ACHN (cell line): ENCODE measurements at places on chromosomes 16 and 17.
A peak's percentile ranks its signal among the peaks of the same experiment; 100 is the strongest.

DNA sequence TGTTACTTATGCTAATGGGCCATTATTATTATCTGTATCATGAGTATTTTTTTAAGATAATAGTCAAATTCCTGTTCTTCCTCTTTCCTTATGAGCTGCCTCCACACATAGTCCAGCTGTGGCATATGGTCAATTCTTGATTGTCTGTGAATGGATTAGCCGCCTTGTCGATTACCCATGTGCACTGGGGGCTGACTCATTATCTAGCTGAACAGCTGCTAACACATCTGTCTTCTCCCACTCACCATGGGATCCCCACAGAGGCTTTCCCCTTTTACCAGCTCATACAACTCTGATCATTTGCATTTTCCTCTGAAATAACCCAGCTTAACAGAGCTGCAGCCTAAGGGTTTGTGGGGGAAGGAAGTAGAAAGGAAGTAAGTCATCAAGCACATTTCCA lies 915.0 kb downstream of the CDH11 start:
- DNase-seq: no peak

GRCh38 chr16:72455743-72456659 lies 284.0 kb upstream of the PMFBP1 start:
- no peak for DNase-seq

- DNase-seq: no peak
Measured at GRCh38 chr16:1084971-1085370, 11.1 kb downstream of the C1QTNF8 start.

DNA sequence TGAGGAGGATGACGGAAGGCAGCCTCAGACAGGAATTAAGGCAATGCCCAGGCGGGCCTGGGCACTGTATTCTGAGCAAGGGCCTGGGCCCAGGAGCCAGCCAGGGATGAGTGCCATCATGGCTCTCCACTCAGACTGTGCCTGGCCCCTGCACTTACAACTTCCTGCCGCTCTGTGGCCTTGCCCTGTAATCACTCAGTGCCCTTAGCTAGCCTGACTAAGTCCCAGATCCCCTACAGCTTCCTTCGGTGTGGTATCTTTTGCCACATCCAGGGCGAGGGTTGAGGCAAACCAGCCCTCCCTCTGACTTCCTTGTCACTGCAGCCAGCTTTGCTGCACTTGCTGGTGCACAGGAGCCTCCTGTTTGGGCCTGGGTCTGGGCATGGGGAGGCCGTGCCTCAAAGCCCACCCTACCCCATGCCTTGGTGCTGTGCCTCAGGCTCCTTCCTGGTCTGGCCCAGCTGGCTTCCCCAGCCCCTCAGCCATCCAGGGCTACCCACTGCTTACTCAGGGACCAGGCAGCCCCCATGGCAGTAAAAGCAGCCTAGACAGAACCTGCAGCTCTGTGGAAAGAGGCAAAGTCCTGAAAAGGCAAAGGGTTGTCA lies 9.3 kb downstream of the SLC46A1 start:
- DNase-seq: no peak

- peak; percentile 61 for DNase-seq
Measured at GRCh38 chr16:23509782-23510163, 521 bp downstream of the GGA2 start.

- DNase-seq: no peak
Measured at GRCh38 chr17:80671039-80671824, 126.6 kb downstream of the RPTOR start.

GRCh38 chr17:77317091-77317750 lies 176.5 kb downstream of the SEC14L1 start:
- DNase-seq: no peak

GRCh38 chr17:81878294-81878693 lies 7.2 kb upstream of the ARHGDIA start:
- DNase-seq: no peak

DNA sequence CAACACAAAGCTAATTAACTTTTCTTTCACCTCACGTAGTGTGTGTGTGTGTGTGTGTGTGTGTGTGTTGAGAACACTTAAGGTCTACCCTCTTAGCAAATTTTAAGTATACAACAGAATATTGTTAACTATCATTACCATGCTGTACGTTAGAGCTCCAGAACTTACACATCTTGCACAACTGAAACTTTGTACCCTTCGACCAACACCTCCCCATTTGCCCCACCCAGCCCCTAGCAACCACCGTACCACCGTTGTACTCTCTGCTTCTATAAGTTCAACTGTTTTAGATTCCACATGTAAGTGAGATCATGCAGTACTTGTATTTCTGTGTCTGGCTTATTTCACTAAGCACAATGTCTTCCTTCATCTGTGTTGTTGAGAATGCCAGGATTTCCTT lies 28.1 kb upstream of the MLYCD start:
- DNase-seq: no peak

DNA sequence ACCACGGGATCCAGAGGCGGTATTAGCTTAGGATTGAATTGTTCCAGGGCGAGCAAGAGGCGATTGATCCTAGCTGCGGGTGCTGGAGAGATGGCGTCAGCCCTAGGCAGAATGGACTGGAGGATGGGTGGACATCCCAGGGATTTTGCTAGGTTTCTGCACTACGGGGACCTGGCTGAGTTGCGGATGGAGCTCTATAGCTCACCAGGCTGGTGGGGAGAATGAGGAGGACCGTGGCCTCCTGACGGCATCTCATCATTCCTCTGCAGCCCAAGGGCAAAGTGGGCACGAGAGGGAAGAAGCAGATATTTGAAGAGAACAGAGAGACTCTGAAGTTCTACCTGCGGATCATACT lies 614 bp downstream of the TMEM208 start:
- no peak for DNase-seq

DNA sequence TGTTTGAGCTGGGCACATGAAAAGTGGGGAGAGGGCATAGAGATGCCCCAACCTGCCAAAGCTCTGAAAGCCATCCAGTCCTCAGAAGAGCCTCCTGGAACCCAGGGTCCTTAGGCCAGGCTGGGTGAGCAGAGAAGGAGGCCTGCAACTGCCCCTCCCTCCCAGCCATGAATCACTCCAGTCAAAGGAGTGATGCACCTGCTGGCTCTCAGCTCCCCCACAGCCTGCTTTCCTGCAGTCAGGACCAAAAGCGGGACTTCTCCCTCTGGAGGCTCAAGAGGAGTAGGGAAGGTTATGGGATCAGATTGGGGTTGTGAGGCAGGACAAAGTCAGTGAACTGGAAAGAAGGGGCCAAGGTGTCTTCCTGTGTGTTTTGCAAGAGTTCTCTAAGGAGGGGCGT lies 145.6 kb downstream of the TMEM132E start:
- no peak for DNase-seq
